Epithelial cell of esophagus (primary cell): ENCODE measurements at places on chromosomes 12 and 14.
A peak's percentile ranks its signal among the peaks of the same experiment; 100 is the strongest.

GRCh38 chr12:52213564-52214420, 19.3 kb upstream of the KRT7 start:
- DNase-seq, result peak; percentile 78

- DNase-seq, result no peak
Measured at GRCh38 chr12:7096979-7097378, 4.7 kb upstream of the C1R start.

GRCh38 chr14:97137705-97138104, 340.5 kb downstream of the VRK1 start:
- no peak for DNase-seq

GRCh38 chr14:28766469-28766955, at the start of gene FOXG1:
FOXG1 (plus strand) TSS chr14:28766787; CDS start chr14:28767280, 493 bp downstream.
- no peak for DNase-seq

DNA sequence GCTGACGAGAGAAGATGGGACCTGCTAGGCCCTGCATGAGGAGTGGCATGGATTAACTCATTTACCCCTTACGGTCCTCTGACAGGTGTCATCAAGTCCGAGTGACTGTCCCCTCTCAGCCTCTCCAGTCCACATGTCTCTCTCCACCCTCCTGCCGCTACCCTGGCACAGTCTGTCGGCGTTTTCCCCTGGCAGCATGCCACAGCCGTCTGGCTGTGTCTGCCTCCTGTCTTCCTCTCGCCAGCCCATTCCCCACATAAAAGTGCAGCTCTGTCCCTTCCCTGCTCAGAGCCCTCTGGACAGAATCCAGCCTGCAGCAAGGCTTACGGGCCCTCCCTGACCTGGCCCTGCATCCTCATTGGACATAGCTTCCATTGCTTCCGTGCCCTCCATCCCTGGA, 45.6 kb downstream of the UBE3B start:
- DNase-seq, result no peak

- peak; percentile 71 for DNase-seq
Measured at GRCh38 chr14:55701638-55702037, 121.6 kb downstream of the KTN1 start.

- no peak for DNase-seq
Measured at GRCh38 chr12:87092421-87092820, 836.2 kb upstream of the MGAT4C start.

DNA sequence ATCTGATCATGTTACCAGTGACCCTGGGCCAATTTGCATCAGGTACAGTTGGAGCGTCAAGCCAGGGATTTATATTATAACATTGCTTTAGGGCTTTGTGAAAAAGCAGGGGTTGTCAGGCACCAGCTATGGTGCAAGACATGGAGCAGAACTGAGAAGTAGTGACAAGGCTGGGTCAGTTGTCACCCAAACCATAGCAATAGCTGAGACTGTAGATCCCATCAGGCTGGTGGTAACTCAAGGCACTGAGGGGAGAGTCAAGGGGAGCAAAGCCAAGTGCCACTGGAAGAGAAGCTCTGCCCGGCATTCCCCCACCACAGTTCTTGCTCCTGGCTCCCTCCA, 16.9 kb downstream of the BCL2L14 start:
- DNase-seq, result no peak

DNA sequence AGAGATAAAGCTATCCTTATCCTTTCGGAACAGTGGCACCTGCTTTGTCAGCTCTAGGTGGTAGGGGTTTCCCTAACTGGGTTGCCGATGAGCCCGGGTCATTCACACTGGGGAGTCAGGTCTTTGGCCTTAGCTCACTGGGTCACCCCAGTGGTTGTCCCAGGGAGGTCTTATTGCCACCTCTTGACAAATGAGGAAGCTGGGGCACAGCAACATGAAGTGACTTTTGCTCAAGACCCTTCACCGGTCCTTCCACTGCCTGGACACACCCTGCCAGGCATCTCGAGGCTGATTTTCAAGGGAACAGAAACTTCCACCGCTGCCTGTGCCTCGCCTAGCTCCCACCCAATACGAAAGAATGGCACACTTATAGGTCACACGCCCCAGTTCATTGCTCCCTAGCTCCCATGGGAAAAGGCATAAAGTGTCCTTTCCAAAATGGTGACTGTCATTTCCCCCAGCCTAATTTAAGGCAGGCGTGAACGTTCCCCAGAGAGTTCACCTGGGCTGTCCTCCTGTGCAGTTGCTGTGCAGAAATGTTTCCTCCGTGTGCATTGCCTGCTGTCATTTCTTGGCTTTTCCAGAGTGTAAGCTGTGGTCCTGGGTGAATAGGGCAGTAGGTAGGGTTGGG, 156.1 kb upstream of the CCND2 start:
- no peak for DNase-seq

DNA sequence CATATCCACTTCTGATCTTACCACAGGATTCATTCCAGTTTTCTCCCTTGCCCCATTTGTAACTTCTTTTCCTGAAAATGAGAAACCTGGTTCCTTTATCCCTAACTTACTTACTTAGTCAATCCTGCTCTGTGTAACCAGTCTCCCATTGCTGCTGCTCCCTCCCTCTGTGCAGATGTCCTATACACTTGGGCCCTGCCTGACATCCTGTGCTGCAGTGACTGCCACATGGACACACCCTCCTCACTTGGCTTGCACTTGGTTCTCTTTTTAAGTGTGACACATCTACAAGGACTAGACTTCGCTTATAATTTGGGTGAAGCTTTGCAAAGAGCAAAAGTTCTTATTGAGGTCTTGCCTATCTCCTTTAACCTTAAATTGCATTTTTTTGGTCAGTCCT, 51.4 kb downstream of the FGD4 start:
- no peak for DNase-seq

DNA sequence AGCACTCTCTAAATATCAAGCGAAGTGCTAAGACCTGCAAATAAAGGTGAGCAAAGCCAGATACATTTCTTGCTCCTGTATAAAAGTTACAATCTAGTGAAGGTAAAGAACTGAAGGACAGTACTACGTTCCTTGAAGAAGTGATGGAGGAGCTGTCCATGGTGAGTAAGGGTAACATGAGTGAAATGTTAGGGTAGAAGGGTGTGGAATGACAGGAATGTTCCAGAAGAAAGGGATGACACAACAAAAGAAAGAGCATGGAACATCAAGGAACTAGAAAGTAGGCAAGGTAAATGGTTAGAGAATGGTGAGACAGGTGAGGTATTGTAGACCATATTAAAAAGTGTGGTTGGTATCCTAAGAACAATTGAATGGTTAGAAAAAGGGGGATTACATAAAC, 272.4 kb downstream of the ACSS3 start:
- DNase-seq, result peak; percentile 2

DNA sequence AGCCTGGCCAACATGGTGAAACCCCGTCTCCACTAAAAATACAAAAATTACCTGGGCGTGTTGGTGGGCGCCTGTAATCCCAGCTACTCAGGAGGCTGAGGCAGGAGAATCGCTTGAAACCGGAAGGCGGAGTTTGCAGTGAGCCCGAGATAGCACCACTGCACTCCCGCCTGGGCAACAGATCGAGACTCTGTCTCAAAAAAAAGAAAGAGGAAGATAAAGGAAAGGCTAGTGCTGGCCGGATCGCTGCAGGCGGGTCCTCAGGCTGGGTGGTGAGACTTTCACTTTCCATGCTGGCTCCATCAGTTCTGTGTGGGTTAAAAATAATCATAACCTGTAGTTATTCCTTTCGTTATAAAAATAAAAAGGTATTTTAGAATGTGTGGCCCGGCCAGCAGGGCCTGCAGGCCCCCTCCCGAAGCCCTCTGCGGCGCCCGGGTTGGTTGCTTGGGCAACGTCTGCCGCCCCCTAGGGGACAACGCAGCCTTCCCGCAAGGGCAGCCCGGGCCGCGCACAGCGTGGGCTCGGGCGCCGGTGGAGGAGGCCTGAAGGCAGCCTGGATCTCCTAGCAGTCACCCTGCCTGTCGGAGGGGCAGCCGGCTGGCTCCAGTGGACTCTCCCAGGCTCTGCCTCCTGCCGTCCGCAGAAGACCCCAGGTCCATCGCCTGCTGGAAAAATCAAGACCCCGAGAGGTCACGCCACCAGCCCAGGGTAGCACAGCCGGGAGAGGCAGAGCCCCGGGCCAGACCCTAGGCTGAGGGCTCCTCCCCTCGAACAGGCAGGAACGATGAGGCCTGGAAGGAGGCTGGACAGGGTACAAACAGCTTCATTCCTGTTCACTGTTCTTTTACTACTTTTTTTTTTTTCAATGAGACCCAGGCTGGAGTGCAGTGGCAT, 5.0 kb upstream of the SLC25A47 start:
- DNase-seq, result peak; percentile 34

- no peak for DNase-seq
Measured at GRCh38 chr14:77140359-77141213, 1.0 kb downstream of the ZDHHC22 start.

GRCh38 chr12:71567537-71567936, 96.1 kb downstream of the ZFC3H1 start:
- peak; percentile 80 for DNase-seq
